Retina (tissue), 1 donor: ENCODE measurements at places on chromosomes 13 and 19.

DNA sequence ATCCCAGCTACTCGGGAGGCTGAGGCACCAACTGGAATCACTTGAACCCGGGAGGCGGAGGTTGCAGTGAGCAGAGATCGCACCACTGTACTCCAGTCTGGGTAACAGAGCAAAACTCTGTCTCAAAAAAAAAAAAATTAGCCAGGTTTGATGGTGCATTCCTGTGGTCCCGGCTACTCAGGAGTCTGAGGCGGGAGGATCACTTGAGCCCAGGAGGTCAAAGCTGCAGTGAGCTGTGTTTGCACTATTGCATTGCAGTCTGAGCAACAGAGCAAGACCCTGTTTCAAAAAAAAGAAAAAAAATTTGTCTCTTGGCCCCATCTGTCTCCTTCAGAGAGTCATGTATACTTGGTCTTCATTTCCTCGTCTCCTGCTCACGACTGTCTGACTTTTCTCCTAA lies 1.6 kb downstream of the CCDC97 start:
- DNase-seq: no peak

DNA sequence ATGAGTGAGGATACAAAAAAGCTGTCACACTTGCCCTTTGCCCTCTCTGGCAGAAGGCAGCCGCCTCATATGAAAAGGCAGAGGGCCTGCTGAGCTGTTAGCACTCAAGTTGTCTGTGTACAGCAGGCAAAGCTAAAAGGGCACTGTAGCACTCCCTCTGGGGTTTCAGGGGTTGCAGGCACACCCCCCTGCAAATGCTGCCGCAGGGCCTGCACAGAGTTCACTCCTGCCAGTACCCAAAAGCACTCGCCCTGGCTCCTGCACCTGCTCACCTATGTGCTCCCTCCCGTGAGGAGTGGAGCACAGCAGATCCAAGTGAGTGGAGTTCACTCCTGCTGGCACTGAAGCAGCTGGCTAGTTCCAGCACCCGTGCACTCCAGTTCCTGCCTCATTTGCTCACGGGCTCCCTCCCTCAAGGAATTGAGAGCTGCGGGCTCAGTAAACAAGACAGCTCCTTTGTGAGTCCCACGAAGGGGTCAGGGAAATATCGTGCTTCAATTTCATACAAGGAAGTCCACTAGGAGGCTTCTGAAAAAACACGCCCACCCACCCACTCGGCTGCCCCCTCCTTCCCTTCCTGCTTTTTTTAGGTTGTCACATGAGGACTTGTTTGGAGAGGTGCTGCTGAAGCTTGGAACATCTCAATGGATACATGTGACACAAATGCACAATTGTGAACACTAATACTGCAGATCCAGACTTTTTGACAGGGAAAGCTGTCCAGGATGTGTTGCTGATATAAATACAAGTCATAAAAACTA lies 9.9 kb upstream of the RCBTB2 start:
- peak; percentile 81 for DNase-seq

- DNase-seq: no peak
These were observed 10.0 kb upstream of the IGFL3 start for GRCh38 chr19:46134527-46134926.

DNA sequence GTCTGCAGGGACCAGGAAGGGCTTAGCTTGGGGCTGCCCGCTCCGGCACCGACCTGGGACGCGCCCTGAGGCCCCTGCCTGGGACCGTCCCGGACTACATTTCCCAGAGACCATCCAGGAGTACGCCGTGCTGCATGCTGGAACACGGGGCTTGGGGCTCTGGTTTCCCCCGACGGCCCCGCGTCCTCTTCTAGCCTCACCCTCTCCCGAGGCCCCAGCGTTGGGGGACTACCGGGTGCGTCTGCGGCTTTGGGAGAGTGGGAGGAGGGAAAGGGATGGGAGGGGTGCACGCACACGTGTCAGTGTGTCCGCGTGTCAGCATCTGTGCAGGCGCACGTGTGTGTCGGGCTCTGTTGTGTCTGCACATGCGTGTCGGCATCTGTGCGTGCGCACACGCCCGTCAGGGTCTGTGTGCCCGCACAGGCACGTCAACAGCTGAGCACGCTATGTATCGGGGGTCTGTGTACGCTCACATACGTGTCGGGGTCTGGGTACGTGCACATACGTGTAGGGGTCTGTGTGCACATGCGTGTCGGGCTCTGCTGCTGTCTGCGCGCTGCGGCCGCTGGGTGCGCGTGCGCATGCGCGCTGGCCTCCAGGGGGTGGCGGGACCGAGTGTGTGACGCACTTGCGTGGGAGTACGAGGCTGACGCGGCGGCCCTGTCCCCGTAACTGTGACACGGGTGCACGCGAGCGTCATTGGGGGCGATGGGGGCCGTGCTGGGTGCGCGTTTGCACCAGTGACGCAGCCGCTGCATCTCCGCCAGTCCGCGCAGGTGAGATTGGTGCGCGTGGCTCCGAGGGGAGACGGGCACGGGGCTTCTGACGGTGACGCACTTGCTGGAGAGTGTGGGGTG lies at the start of gene ZNF331:
TSS of gene ZNF331 (plus strand) at position 625 of the 857 bp plus-strand sequence. CDS start 31,232 bp downstream, outside the sequence.
- peak; percentile 88 for DNase-seq

GRCh38 chr19:46524308-46524707 lies 28.6 kb upstream of the PNMA8B start:
- no peak for DNase-seq

DNA sequence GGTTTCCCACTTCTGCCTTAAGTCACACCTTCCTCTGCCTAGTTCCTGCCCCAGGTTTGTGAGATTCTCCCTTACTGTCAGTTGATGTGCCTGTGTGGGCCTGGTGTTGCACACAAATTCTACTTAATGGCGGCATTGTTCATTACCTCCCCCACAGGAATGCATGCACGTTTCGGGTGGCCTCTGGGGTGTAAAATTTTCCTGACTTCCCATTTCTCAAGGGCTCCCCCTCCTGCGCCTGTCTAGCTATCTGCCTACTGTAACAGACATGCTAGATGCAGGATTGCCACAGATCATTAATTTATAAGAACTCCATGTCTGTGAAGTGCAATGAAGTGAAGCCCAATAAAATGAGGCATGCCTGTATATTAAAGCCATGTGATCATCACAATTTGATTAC lies 1466.3 kb downstream of the PCDH9 start:
- peak; percentile 14 for DNase-seq

- DNase-seq: no peak
These were observed 69.5 kb downstream of the LATS2 start for GRCh38 chr13:20991741-20992520.

GRCh38 chr13:39038569-39039030 lies 344 bp downstream of the NHLRC3 start:
- DNase-seq: no peak

GRCh38 chr13:112819111-112819510 lies 129.3 kb downstream of the ATP11A start:
- DNase-seq: no peak

DNA sequence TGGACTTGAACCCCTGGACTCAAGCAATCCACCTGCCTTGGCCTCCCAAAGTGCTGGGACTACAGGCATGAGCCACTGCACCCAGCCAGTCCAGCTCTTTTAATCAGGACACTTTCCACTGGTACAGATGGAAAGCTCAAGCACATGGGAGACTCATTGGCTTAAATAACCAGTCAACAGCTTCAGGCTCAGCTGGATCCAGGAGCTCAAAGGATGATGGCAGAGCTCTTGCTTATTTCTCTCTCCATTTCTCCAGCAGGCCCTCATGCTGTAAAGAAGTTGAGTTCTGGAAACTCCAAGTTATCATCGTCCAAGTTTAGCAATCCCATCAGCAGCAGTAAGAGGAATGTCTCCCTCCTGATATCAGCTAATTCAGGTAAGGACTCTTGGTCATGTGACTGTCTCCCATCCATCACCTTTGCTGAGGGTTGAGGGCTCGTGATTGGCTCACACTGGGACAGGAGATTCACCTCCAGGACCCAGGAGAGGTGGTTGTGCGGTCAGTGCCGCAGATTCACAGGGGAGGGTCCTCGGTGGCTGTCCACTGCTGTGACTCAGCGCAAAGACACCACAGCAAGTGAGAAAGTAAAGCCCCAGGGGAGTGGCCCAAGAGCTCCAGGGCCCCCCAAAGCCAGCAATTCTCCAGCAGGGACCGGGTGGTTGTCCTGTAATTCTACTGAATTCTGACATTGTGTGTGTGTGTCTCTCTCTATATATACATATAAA lies 5.1 kb downstream of the CCL25 start:
- DNase-seq: no peak

- no peak for DNase-seq
These were observed 47.4 kb downstream of the NDFIP2 start for GRCh38 chr13:79528356-79528755.

- DNase-seq: peak; percentile 49
These were observed 693 bp downstream of the RFXAP start for GRCh38 chr13:36819739-36820090.

- no peak for DNase-seq
These were observed 71.0 kb downstream of the DCT start for GRCh38 chr13:94408314-94409036.

GRCh38 chr13:21139374-21139773 lies 37.0 kb downstream of the SKA3 start:
- DNase-seq: no peak

GRCh38 chr13:95019886-95020285 lies 281.4 kb downstream of the ABCC4 start:
- DNase-seq: no peak

DNA sequence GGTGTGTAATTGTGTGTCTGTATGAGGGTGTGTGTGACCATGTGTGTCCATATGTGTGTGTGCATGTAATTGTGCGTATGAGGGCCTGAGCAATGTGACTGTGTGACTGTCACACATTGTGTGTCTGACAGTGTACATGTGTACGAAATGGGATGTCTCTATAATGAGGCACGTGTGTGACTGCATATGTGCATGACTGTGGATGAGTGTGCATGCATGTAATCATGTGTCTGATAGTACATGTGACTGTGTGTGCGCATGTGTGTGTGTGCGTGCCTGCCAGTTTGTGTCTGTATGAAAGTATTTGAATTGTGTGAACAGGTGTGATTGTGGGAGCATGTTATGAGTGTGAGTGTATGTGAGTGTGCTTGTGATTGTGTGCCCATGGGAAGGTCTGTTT lies 2.2 kb upstream of the ACSBG2 start:
- DNase-seq: no peak
